ENCODE measurements at places on chromosomes 12 and 14.

DNA sequence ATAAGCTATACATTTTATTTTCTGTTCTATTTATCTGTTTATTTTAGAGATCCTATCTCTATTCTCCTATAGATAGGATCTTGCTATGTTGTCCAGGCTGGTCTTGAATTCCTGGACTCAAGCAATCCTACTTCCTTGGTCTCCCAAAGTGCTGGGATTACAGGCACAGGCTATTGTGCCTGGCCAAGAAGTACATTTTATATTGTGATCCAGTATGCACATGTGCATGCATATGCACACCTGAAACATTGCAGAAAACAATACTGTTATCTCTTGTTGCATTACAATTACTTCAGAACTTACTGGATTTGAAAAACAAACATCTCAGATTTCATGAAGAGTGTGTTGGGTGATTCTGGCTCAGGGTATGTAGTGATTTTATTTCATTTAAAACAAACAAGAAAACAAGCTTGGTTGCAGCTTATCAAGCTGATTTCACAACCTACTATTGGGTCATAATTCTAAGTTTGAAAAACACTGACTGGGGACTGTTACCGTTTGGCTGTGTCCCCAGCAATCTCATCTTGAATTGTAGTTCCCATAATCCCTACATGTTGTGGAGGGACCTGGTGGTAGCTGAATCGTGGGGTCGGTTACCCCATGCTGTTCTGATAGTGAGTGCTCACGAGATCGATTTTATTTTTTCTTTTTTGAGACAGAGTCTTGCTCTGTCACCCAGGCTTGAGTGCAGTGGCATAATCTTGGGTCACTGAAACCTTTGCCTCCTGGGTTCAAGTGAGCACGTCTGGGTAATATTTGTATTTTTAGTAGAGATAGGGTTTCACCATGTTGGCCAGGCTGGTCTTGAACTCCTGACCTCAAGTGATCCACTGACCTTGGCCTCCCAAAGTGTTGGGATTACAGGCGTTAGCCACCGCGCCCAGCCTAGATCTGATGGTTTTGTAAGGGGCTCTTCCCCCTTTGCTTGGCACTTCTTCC lies 31.3 kb downstream of the ERC1 start:
- no peak for DNase-seq

DNA sequence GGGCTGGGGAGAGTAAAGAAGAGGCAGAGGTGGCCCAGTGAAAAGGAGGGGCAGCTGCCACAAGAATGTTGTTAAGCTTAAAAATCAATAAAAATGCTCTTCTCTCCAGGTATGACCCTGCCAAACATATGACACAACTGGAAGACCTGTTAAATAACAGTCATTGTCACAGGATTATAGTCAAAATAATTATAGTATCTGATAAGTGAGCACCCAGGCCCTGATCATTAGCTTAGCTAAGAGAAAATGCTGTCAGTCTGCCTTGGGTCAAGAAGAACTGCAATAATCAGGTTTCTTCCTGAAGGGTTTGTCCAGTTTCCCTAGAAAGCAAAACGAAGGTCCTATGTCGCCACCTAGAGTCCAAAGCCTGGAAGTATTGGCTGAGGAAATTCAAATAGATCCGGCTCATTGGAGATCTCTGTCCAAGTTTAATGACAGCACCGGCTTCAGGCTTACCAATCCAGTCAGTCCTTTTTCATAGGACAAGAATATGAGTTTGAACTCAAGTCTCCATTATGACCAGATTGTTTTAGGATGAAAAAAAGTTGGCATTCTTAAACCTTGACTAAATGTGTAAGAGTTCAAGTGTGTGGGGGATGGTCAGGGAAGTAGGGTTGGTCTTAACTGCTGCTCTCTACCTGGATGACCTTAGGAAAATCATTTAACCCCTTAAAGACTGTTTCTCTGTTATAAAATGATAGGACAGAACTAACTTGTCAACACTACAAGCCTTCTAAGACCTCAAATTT lies 22.5 kb upstream of the NKX2-8 start:
- DNase-seq, result peak; percentile 5

- no peak for DNase-seq
Observed at GRCh38 chr12:71447691-71448132, 8.1 kb downstream of the LGR5 start.

DNA sequence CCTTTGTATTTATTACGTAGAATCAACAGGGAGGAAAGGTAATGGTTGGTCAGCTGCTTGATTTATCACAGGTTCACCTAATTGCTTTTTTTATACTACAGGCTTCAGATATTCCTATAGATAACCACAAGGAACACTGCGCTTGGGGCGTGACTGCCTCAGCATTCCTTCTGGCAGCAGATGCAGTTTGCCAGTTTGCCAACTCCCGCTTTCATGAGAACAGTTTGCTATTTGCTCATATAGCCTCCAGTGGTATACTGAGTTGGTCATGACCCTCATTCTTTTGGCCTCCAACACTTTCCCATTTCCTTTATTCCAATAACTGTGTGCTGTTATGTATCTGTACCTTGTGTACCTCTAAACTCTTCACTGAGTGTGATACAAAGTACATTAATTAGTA lies 38.6 kb upstream of the ACSM4 start:
- no peak for DNase-seq

- no peak for DNase-seq
Observed at GRCh38 chr12:124386059-124386458, 91.2 kb downstream of the RFLNA start.

DNA sequence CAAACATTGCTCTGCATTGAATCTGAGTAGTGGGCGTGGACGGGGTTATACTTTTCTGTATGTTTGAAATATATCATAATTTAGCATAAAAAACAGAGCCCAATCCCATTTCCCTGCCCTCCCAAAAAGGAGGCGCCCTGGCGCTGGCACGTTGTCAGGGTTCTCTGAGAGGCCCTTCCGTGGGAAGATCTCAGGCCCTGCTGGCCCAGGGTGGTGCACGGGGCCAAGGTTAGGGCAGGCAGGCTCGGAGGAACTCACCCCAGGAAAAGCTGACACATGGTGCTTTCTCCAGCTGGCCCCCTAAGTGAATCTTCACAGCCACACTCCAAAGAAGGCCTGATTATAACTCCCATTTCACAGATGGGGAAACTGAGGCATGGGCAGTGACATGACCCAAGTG lies 17.2 kb downstream of the DIO3 start:
- DNase-seq, result no peak

DNA sequence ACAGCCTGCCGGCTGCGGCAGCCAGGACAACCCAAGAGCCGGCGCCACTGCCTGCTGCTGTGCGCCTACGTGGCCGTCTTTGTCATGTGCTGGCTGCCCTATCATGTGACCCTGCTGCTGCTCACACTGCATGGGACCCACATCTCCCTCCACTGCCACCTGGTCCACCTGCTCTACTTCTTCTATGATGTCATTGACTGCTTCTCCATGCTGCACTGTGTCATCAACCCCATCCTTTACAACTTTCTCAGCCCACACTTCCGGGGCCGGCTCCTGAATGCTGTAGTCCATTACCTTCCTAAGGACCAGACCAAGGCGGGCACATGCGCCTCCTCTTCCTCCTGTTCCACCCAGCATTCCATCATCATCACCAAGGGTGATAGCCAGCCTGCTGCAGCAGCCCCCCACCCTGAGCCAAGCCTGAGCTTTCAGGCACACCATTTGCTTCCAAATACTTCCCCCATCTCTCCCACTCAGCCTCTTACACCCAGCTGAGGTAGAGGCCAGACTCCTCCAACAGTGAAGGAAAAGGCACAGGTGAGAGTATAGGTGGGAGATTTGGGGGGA lies 10.3 kb downstream of the ZBTB39 start:
- no peak for DNase-seq

DNA sequence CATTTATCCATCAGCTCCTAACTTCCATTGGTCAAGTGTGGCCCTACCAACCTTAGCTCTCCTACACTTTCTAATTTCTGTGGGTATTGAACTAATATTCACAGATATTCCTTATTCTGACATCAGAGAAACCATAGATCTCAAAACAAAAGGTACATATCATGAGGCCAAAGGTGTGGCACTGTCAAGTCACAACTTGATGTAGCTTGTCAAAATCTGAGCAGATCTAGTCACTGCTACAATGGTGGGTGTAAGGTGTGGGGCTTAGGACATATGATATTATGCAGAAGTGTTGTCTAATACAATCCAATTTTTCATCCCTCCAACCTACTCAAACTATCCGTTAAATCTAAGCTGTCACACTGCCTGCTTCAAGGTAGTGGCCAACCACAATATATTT lies 114.0 kb upstream of the FAR2 start:
- DNase-seq, result no peak

- no peak for DNase-seq
Observed at GRCh38 chr14:34241185-34241711, 220.8 kb downstream of the SPTSSA start.

- no peak for DNase-seq
Observed at GRCh38 chr12:113663396-113663795, 191.7 kb upstream of the LHX5 start.

- DNase-seq, result no peak
Observed at GRCh38 chr12:132247718-132248452, 81.5 kb downstream of the GALNT9 start.

DNA sequence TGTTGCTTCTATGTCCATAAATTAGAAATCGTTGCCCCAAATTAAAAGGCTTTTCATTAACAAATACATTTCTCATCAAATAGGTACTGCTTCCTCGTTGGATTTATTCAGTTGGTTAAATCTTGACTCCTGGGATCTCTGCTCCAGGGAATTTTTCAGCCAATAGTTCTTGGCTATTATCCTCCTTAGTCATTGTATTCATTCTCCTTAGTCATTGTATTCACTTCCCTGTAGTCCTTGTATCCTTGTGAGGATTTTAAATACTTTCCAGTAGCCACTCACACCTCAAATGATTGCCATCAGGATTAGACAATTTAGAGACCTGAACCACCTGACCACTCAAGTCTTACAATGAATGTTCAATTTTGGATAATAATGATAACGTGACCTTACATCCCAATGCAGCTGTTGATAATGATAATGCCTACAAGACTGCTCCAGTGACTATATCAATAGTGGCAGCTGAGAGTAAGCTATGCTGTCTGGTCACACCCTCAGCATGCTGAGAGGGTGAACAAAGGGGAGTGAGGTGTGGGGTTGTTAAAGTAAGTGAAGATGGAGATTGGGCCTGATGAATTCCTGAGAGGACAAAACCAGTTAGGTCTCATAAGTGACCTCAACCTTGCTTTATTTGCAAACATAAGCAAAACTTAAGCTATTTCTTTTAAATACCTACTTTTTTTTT lies 193.7 kb upstream of the RTL1 start:
- no peak for DNase-seq

DNA sequence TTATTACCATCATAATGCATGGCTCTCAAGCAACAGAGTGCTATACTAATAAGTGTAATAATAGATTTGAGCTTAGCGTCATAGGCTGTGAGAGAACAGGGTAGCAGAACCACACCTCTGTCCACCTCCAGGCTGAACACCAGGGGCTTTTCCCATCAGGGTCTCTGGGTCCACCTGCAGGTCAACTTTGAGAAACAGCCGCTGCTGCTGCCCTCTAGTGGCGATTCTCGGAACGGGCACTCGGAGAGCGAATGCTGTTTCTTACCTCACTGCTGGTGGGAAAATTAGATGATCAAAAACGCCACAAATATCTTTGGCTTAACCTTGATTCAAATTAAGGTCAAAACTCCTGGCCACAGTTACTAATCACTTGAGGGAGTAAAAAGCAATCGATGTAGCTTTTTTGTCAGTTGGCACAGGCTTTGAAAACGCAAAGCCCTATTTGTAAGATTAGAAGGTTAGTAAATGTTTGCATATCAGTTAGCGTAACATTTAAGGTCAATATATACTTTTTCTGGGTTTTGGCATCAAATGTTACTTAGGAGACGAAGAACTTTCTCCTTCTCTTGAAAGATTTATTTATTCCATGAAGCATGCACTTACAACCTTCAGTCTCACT lies 127.9 kb upstream of the TMEM132D start:
- DNase-seq, result peak; percentile 27

DNA sequence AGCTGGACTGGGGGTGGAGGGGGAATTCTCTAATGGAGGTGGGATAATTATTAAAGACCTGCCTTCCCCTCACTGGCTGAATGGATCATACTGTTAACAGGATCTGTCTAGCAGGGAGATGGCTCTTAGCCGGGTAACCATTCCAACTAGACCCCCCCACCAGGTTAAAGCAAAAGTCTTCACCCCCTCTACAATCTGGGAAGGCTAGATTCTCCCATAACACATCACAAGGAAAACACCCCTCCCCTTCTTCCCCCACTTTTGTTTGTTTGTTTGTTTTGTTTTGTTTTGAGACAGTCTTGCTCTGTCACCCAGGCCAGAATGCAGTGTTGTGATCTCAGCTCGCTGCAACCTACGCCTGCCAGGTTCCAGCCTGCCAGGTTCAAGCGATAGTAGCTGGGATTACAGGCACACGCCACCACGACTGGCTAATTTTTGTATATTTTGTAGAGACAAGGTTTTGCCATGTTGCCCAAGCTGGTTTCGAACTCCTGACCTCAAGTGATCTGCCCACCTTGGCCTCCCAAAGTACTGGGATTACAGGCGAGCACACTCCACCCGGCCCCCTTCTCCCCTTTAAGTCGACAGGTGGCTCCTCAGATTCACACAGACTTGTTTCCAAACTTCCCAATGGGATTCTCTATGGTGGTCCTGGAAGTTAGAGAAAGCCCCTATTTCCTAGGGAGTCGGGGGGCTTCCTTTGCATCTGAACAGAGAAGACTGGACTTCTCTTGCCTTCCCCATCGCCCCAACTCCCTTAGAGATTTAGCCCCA lies 3.5 kb upstream of the BAZ2A start:
- no peak for DNase-seq
